Activated CD4-positive, alpha-beta T cell treated with anti-CD3 and anti-CD28 coated beads, Interleukin-2, amount 50 U/mL, for 48 hours (primary cell): ENCODE measurements at places on chromosomes 2 and 18.

- no peak for DNase-seq
Measured at GRCh38 chr18:62464266-62464665, 58.6 kb upstream of the ZCCHC2 start.

DNA sequence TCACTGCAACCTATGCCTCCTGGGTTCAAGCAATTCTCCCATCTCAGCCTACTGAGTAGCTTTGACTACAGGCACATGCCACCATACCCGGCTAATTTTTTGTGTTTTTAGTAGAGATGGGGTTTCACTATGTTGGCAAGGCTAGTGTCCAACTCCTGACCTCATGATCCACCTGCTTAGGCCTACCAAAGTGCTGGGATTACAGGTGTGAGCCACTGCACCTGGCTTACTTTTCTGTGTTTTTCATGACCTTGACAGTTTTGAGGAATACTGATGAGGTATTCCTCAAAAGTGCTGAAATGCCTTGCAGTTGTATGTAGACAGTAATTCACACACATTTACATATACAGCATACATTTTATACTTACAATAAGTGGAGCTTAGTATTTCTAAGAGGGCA, 126.1 kb downstream of the PHLPP1 start:
- DNase-seq, result no peak

- DNase-seq, result no peak
Measured at GRCh38 chr18:55073834-55074233, 114.6 kb upstream of the CCDC68 start.

DNA sequence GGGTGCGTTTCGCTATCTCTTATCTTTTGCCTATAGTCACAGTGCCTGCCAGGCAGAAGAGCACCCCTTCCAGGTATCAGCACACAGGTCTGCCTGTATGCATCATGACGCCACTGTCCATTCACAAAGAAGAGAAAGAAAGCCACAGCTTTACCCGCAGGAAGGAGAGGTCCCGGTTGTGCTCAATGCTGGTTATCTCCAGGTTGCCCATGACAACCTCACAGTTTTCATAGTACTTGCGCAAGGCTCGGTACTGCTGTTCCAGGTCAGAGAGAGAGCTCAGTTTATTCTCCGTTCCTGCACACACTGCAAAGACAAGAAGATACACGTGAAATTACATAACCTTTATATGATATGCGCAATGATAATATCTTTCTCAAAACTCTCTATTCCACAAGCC, 414.0 kb downstream of the ERBB4 start:
- no peak for DNase-seq

- peak; percentile 84 for DNase-seq
Measured at GRCh38 chr2:96839293-96839874, 4.4 kb downstream of the ANKRD23 start.

DNA sequence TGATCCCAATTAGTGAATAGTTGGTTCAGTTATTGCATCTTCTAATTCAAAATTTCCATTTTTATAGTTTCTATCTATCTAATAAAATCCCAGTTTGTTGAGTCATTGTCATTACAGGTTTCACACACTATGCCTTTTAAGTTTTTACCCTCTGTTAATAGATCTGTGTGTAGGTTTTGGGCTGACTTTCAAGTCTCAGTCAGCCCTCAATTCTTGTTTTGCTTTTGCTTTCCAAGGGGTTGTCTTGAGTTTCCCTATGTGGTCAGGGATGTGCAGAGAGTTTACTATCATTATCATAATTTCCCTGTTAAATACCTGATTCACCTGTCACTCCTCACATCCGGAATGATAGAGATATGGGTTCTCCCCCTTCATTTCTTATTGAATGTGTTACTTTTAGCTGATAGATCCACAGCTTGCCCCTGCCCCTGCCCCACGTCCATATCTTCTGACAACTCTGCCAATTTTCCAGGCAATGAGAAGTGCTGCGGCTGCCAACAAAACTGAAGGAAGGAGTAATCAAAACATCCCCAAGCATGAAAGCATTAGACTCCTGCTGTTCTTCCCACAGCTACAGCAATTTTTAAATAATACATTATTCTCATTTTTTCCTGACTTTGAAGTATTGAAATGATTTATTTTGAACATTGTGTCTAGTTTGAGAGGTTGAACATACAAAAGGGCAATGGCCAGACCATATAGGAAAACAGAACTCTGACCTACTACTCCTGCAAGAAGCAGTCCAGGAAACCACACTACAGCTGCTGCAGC, 1064.8 kb downstream of the SUCLG1 start:
- DNase-seq, result no peak

DNA sequence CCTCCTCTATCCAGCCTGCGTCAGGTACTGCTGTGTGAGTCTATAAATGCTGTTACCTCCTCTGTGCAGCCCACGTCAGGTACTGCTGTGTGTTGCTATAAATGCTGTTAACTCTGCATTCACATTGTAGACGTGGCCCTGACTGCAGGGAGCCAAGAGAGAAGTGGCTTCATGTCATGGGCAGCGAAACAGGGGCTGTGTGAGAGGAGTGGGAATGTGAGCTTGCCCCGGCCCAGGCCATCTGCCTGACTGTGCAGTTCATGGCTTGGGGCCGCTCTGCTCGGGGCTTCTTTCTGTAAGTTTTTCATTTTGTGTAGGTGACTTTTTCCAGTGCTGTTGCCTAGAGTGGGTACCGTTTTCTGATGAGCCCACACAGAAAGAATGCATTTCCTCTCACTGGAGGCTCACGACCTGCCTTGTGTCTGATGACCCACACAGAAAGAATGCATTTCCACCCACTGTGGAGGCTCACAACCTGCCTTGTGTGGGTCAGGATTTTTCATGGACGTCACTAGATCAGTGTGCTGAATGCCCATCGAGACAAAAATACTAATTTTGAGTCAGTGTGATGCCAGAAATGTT, 104.5 kb downstream of the SNTG2 start:
- no peak for DNase-seq

DNA sequence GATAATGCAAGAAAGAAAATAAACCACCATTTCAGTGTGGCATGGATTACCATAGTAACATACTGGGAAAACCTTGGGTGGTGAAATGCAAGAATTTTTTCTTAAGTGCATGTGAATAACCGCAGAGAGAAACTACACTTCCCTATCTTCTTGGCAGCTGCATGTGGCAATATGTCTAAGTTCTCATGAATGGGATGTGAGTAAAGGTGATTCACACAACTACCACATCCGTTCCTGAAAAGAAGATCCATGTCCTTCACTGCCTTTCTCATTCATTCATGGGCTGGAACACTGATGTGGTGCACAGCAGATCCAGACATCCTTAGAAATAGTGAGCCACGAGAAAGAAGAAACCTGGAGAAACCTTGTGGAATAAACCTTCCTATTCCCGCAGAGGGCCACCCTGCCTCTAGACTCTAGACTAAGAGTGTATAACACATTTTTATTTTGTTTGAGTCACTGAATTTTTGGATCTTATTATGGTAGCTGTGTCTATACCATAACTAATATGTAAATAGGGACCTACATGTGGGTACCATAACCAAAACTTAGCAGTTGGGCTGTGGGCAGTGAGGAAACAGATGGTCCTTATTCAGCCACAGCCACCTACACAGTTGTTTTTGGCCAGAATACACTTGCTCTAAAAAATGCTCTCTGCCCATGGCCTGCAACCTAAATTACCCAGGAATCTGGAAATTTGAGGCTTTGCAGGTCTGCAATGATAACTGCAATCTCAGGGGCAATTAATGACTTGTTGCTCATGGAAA, 573.3 kb downstream of the LRP1B start:
- no peak for DNase-seq

- no peak for DNase-seq
Measured at GRCh38 chr2:199836943-199837342, 14.0 kb downstream of the FTCDNL1 start.

- peak; percentile 69 for DNase-seq
Measured at GRCh38 chr2:241762933-241763369, 13.7 kb upstream of the GAL3ST2 start.

GRCh38 chr2:160194946-160195345, 5.1 kb downstream of the ITGB6 start:
- no peak for DNase-seq

DNA sequence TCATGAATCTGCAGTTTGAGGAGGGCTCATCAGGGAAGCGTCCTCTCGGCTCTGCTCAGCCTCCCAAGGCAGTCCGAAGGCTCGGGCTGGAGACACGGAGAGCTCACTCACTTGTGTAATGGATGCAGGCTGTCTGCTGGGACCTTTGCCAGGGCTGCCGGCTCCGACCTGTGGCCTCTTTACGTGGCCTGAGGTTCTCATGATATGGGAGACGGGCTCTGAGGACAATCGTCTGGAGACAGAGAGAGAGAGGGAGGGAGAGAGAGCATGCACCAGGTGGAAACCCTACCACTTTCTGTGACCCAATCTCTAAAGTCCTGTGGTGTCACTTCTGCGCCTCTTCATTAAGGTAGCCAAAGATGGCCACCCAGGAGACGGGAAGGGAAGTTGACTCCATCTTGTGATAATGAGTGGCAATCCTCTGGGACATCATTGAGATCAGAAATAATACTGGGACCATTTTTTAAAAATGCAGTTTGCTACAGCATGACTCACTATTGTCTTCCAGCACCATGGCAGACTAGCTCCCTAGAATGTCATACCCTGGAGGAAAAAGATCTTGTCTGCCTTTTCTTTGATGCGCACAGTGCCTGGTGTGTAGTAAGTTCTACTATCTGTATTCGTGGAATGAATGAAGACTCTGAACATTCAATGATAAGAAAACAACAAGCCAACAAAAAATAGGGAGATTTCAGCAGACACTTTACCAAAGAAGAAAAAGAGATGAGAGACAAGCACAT, 60.2 kb downstream of the CD8B2 start:
- DNase-seq, result no peak

- DNase-seq, result no peak
Measured at GRCh38 chr2:85120363-85120762, 12.8 kb upstream of the TCF7L1 start.

DNA sequence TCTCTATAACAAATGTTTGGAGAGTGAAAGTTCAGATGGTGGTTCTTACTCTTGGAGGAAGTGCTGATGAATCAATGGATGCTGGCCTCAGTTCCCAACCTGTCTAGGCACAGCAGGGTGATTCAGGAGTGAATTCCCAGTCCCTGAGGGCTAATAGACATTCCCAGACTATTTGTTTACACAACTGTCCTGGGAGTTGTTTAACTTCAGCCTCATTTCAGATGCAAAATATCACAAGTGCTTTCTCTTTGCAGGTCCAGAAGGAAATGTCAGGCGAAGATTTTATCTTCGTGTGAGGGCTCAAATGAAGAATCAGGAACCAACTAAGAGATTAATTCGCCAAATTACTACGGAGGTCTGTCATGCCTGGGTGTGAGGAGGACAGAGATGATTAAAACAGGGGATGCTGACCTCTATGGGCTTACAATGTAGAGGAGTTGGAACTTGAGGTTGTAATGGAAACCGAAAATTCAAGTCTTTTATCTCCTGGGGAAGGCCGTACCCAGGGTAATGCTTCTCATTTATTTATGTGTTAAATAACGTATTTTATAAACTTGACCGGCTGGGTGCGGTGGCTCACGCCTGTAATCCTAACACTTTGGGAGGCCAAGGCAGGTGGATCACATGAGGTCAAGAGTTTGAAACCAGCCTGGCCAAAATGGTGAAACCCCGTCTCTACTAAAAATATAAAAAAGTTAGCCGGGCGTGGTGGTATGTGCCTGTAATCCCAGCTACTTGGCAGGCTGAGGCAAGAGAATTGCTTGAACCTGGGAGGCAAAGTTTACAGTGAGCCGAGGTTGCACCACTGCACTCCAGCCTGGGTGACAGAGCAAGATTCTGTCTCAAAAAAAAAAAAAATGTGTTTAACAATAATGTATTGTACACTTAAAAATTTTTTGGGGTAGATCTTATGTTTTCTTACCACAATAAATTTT, 38.7 kb upstream of the SLC1A4 start:
- no peak for DNase-seq
